ENCODE measurements at places on chromosomes 7 and 10.
A peak's percentile ranks its signal among the peaks of the same experiment; 100 is the strongest.

GRCh38 chr7:67056683-67057082 lies 60.0 kb downstream of the TYW1 start:
- no peak for DNase-seq

- peak; percentile 75 for DNase-seq
Measured at GRCh38 chr7:140541513-140542227, 62.4 kb upstream of the MKRN1 start.

DNA sequence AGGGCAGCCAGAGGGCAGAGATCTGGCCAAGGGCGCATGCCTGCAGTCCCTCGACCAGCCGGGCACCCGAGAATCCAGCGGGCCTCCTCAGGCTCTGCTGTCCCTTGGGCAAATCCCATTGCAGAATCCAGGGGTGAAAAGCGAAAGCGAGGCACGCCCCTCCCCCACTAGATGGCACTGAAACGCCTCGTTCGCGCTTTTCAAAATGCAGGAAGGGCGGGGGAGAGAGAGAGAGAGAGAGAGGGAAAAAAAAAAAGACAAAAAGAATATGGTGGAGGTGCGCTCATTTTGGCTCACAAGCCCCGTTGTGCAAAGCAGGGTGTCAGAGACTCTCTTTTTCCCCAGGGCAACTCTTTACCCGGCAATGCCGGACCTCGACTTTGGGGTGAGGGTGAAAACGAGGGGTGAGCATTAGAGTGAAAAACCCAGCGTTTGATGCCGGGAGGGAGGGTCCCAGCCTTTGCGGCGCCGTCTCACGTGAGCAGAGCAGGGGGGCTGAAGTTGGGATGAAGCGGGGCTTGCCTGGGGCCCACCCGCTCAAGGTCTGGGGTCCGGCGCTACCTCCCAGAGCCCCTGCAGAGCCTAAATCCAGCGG lies 2.5 kb upstream of the TMEM178B start:
- peak; percentile 83 for DNase-seq

DNA sequence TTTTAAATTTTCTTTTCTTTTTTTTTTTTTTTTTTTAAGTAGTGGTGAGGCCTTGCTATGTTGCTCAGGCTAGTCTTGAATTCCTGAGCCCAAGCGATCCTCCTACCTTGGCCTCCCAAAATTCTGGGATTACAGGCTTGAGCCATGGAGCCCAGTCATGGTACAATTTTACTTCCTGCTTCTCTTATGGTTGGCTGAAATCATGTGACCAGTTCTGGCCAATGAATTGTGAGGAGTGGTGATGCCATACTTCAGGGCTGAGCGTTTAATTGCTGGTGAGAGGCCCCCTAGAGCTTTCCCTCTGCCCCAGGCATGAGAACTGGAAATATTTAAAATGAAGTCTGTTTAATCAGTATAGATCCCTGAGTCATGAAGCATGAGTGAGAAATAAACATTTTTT lies 22.2 kb upstream of the BAIAP2L1 start:
- no peak for DNase-seq

- DNase-seq = no peak
Measured at GRCh38 chr7:1149351-1149794, 10.6 kb downstream of the ZFAND2A start.

- DNase-seq = no peak
Measured at GRCh38 chr10:11162828-11163599, 145.3 kb downstream of the CELF2 start.

GRCh38 chr10:88980247-88980646 lies 10.4 kb upstream of the FAS start:
- no peak for DNase-seq

DNA sequence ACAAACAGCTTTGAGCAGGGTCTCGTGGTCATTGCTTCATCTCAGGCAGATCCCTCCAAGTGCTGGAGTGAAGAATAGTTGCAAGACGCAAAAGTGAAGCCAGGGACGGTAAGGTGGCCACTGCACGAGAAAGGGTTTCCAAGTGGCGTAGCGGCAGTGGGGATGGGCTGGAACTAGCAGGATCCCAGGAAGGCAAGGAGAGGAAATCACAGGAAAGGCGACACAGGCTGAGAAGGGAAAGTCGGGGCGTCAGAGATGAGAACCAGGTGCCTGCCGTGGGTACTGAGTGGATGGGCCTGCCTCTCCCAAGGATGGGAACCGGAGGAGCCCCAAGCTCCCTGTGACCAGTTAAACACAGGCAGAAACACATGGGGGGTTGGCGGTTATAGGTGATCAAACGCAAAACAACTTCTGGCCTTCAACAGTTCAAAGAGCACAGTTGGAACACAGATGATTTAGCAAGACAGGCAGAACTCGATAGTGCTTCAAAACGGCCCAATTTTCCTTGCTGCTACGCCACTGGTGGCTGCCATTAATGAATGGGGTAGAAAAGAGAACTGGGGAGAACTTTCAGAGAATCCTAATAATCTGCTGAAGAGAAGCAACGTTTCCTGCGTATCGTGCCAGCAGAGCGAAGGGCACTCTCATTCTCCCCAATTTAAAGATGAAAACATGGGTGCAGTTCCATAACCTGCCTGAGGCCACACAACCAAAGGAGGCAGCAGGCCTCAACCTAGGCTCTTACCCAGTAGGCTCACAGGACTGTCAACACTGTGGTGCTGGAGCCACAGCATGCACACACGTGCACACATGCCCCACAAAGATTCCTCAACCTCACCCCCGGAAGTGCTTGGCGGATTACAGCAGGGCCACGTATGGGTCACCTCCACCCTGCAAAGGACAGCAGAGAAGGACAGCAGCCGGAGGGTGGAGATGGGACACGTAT lies 61.9 kb downstream of the MAD1L1 start:
- DNase-seq = no peak

GRCh38 chr10:14605231-14605925 lies 169.3 kb downstream of the FAM107B start:
- DNase-seq = no peak

DNA sequence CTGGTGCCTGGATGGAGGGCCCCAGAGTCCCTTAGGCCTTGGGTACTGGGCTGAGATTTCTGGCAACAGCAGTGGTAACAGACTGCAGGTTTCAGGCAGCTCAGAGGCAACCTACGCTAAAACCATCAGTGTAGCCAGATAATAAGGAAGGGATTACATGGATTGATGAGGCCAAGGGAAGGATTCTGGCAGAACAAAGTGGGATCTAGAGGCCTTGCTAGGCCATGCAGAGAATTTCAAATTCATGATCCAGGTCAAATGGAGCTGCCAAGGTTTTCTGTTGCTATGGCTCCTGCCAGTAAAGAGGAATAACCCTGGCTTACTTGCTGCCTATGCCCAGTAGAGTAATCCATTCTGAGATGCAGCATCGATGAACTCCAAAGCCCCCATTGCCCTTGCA lies 445.7 kb downstream of the ADRA2A start:
- DNase-seq = no peak

DNA sequence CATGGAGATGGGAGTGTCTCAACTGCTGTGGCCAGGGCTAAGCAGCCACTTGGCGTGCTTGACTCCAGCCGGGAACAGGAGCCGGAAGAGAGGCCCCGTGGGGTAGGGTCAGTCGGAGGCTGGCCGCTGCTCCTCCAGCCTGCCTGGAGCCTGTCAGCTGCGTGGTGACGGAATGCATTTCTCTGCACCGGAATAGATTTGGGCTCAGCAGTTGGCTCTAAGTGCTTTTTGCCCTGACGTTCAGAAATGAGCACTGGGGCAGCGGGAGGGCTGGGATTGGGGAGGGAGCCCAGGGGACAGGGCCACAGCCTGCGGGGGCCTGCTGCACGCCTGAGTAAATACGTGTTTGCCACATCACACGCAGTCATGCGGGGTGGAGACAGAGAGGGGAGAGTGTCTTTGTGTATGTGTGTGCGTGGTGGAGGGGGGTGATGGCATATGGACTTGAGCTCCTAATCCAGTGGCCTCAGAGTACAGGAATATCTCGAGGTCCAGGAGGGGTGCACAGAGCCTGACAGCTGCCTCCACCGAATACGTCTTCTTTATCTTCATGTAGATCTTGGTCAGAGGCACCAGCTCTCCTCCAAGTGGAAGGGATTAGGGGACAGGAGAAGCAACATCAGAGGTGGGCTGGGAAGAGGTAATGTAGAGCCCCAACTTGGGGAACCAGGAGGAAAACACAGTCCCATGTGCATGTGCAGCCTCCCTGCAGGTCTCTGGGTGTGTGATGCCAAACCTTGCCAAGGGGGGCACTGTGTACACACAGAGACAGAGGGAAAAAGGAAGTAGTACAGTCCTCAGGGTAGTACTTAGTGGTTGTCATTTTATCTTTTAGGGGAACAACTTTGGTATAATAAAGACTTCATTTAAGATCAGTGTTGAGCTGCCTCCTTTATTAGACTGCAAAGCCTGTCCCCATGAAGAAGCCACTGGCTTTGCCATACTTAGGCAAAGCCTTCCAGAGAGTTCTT lies 151.4 kb downstream of the CDH23 start:
- no peak for DNase-seq

- DNase-seq = no peak
Measured at GRCh38 chr7:7479275-7479805, 56.3 kb downstream of the COL28A1 start.

DNA sequence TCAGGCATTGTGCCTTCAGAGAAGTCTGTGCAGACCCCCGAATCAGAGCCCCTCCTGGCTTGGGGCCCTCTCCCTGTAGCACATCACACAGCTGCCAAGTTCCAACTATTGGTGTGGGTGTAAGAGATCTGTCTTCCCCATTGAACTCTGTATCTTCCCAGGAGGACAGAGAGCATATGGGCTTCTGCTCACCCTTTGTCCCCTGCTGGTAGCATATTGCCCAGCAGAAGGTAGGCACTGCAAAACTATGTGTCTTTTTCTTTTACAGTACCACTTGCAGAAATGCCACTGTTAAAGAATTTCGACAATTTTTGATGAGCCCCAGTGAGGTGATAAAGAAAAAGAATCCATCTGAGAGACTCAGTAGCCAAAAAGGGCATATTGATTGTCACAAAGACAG lies 59.6 kb downstream of the NPY start:
- DNase-seq = no peak

- no peak for DNase-seq
Measured at GRCh38 chr10:29765330-29765729, 130.6 kb upstream of the SVIL start.

- DNase-seq = no peak
Measured at GRCh38 chr7:101702362-101702850, 73.3 kb upstream of the MYL10 start.

DNA sequence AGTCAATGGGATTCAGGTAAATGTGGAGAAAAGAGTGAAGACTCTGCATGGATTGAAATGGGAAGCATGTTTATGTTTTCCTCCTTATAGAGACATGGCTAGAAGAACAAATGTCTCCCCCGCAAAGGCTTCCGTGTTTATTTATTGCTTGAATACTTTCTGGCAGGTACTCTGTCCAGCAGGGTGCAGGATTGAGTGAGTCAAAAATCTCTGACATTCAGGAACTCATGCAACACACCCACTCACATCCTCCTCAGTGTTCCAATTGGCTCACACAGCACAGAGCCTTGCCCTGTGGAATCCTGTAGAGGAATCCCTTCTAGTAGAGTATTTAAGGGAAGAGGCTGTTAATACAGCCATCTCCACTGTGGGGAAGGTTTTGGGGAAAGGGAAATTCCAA lies 290.3 kb upstream of the VWC2 start:
- DNase-seq = no peak

DNA sequence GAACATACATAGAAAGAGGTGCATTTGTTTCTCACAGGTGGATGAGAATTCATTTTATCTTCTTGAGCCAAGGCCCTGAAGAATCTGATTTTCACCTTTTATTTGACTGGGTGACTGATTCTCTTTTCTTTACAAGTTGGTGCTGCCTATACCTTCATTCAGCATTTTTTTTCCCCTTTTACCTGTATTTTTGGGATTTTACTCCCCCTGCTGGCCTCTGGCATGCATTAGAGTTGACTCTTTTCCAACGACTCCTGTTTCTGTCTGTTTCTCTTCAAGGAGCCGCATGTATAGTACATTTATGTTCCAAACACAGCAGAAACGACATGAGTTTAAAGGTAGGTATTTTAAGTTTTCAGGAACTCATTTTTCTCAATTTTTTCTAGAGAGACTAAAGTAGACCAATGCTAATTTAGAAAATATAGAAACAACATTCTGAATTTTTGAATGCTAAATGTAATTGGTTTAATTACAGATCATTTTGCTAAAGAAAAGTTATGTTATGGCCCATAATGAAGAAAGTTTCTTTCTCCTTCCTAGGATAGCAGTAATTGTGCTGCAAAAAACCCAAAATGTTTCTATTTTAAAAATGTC lies 149.8 kb upstream of the HDAC9 start:
- peak; percentile 26 for DNase-seq

DNA sequence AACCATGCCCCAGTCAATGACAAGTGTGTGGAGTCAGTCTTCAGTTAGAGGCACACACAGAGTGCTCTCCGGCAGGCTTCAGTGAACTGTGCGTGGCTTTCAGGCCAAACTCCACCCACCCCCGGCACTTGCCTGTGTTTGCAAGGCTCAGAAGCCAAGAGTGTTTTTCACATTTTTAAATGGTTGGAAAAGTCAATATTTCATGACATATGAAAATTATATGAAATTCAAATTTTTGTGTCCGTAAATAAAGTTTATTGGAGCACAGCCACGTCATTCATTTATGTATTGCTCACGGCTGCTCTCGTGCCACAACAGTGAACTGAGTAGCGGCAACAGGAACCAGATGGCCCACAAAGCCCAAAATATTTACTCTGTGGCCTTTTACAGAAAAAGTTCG lies 104.7 kb downstream of the SFMBT2 start:
- no peak for DNase-seq

- DNase-seq = no peak
Measured at GRCh38 chr10:106078895-106079576, 1085.5 kb downstream of the SORCS1 start.

DNA sequence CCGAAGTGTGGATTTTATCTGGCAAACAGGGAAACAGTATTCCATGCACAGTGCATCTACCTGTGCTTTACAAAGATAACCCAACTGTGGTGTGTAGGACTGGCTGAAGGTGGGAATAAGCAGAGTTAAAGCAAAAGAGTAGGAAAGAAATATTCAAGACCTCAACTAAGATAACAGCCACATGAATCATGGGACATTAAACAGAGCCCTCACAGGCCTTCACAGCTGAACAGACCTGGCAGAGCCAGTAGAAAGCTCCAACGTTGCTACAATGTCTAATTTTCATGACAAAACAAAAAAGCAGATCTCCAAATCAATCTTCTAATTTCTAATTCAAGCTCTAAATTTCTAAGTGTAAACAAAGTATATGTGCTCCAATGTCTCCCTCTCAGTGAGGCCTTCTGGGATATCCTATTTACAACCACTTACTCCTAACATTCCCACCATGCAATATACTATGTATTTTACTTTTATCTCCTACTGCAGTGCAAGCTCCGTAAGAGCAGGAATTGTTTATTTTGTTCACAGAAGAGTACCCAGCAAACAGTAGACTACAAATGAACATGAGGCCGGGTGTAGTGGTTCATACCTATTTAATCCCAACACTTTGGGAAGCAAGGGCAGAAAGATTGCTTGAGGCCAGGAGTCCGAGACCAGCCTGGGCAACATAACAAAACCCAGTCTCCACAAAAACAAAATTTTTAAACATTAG lies 63.5 kb downstream of the UBE2H start:
- DNase-seq = no peak

DNA sequence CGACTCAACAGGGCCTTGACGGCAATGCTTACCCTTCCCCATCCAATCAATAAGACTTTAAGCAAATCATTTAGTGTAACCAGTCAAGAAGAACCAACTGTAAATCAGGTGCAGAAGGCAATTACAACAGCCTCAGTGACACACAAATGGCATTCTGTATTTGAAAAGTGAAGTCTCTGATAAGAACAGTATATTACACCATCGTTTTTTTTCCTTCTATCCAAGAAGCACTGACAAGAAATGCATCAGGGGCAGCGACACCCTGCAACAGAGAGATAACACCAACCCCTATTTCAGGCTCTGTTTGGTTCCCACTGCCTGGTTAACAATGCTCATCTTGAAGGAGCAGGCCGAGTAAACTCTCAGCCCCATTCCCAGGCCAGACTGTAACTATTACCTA lies 204.0 kb upstream of the AOAH start:
- DNase-seq = no peak

Measured in DMS79 (cell line).